NCI-H82 (cell line): ENCODE measurements at places on chromosomes 3 and 15.

- no peak for DNase-seq
These were observed 271.4 kb upstream of the RARB start for GRCh38 chr3:25156626-25157025.

- no peak for DNase-seq
These were observed 1.4 kb downstream of the CDAN1 start for GRCh38 chr15:42735382-42736165.

DNA sequence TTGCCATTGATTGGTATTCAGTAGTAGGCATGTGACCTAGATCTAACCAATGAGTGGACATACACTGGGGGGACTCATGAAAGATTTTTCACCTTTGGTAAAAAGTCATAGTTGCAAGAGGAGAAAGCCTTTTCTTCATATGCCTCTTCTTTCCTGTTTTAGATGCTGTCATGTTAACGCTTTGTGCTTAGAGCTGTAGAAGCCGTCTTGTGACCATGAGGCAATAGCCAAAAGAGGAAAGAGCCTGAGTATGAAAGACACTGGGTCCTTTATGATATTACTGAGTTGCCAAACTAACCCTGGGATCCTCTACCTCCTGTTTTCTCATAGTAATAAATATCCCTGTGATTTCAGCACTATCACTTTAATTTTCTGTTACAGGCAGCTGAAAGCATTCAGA, 396.0 kb downstream of the FHIT start:
- no peak for DNase-seq

DNA sequence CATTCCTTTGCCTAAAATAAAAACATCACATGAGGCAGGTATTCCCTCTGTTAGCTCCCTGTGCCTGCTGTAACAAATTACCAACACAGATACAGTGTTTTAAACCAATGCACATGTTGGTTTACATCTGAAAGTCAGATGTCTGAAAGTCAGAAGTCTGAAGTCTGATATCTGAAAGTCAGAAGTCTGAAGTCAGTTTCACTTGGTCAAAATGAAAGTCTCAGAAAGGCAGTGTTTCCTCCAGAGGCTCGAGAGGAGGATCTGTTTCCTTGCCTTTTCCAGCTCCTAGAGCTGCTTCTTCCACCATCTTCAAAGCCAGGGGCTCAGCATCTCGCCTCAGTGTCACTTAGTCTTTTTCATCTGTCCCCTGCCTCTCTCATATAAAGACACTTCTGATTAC, 22.0 kb downstream of the SST start:
- no peak for DNase-seq

GRCh38 chr3:126025862-126026261, 56.9 kb downstream of the ROPN1B start:
- DNase-seq, result no peak

DNA sequence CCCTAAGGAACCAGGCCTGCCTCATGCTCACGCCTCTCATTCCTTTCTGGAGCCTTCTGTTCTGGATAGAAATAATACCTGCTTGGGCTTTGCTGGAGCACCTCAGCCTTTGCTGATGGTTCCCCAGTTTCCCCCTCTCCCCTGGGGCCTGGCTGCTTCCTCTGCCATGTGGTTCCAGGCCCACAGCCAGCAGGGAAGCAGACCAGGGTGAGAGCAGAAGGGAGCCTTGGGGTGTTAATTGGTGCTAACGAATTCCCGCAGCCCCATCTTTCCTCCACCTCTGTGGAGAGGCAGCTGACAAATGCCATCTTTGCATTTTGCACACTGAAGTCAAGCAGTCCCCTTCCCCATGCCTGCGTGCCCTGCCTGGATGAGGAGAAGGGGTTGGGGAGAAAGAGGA, 13.1 kb upstream of the CORO2B start:
- DNase-seq, result no peak

GRCh38 chr15:22902981-22903380, 64.5 kb downstream of the NIPA2 start:
- DNase-seq, result no peak

- peak; percentile 71 for DNase-seq
These were observed 283.9 kb downstream of the GRM7 start for GRCh38 chr3:7144697-7145308.

GRCh38 chr15:63860155-63860554, 26.4 kb upstream of the HERC1 start:
- no peak for DNase-seq

GRCh38 chr3:25229586-25229985, 198.5 kb upstream of the RARB start:
- no peak for DNase-seq

DNA sequence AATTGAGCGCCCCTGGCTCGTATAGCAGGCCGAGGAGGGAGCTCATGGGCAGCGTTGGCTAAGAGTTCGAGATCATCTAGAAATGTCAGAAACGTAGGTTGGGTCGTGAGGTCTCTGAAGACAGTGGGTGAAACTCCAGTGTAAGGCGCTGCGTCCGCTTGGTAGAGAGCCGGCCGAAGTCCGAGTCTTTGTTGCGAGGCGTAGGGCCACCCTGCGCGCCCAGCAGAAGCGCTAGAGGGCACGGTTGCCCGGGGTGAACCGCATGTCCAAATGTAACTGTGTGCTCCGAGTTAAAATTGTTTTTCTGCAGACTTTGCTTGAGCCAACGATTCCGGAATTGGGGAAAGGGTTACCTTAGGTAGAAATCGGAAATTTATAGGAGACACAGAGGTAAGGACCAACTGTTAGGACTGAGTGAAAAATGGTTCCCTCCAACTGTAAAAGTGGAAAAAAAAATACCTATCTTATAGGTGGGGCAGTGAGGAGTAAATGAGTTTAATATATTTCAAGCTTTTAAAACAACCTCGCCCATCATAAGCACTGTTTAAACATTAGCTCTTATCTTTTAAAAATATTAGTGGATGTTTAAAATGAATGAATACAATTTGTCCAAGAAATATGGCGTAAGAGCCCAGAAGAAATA, 993 bp upstream of the SIAH2 start:
- DNase-seq, result peak; percentile 26

DNA sequence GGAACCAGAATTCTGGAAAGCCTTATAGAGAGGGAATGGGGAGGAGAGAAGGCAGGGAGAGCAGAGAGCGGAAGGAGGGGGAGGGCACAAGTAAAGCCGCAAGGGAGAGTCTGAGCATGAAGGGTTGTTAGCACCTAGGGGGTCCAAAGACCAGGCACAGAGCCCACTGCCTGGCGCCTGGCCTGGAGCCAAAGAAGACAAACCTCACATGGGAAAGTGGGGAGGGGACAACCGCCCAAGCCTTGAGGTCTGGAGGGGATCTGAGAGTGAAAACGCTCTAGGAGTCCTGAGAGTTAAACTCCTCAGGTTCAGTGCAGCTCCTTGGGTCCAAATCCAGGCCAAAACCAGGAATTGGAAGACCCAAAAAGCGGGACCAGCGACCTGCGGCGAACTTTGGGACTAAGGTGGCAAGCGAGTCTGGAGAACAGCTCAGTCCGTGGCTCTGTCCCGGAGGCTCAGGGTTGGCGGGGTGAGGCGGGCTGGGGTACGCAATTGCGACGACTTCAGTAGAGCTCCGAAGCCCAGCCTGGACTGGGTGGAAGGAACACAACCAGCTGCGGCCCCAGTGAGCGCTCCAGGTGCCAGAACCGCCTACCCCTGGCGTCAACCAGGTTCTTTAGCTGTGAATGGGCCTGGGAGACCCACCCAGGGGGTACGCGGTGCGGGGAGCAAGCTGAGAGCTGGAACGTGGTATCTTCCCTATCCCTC, 807 bp upstream of the INAFM2 start:
- DNase-seq, result peak; percentile 30

- no peak for DNase-seq
These were observed 448.5 kb downstream of the NAALADL2 start for GRCh38 chr3:175307642-175308041.

- DNase-seq, result no peak
These were observed 184.1 kb downstream of the ZIC4 start for GRCh38 chr3:147222291-147222690.

GRCh38 chr3:139674571-139675260, 3.1 kb downstream of the NMNAT3 start:
- no peak for DNase-seq

DNA sequence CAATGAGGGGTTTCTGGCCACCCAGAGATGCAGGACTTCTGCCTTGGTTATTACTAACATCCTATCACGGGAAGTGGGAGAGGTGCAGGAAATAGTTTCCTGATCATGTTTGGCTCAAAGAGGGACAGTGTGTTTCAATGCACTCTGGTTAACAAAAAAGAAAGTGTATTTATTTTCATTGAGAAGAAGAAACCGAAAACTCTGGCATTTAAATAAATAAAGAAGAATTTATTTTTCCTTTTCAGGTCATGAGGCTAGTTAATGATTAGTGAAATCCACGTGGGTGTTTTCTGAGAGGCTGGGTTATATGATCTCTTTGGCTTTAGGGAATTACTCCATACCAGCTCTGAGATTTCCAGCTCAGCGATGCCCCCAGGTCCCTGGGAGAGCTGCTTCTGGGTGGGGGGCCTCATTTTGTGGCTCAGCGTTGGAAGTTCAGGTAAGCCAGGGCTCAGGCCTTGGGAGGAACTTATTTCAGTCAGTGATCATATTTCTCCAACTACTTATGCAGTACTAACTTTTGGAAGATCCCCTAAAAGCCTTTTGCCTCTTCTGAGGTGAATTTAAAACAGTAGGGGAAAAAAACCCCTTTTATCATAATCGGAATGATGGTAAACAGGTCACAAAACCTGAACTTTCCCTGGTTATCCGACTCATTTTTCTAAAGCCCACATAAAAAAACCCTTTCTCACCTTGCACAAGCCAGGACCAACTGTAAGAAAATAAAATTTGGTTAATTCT, at the start of gene PLA1A:
PLA1A (plus strand) TSS at position 338 of the 741 bp plus-strand sequence; CDS start at position 367, 29 bp downstream.
- no peak for DNase-seq

DNA sequence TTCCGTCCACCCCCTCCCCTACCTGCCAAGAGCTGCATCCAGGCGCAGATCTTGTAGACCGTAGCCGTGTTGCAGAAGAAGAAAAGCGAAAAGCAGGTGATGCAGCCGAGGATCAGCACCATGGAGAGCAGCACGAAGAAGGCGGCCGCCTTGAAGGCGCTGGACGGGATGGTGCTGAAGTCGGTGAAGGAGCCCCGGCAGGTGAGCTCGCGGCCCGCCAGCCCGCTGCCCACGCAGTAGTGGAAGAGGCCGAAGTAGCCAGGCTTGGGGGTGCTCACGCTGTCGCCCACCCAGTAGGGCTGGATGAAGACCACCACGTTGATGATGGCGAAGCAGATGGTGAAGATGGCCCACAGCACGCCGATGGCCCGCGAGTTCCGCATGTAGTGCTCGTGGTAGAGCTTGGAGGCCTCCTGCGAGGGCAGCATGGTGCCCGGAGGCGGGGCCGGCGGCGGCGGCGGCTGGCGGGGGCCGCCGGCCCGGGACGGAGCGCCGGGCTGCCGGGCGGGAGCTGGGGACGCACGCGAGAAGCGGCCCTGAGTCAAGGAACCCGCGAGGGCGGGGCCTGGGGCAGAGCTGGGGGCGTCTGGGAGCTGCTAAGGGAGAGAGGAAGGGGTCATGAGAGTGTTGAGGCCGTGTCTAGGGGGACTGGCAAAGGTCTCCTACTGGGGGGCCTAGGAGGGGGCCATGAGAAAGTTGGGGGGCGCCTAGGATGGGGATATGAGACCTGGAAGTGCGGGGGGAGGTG, 1.2 kb downstream of the LHFPL4 start:
- DNase-seq, result peak; percentile 69

DNA sequence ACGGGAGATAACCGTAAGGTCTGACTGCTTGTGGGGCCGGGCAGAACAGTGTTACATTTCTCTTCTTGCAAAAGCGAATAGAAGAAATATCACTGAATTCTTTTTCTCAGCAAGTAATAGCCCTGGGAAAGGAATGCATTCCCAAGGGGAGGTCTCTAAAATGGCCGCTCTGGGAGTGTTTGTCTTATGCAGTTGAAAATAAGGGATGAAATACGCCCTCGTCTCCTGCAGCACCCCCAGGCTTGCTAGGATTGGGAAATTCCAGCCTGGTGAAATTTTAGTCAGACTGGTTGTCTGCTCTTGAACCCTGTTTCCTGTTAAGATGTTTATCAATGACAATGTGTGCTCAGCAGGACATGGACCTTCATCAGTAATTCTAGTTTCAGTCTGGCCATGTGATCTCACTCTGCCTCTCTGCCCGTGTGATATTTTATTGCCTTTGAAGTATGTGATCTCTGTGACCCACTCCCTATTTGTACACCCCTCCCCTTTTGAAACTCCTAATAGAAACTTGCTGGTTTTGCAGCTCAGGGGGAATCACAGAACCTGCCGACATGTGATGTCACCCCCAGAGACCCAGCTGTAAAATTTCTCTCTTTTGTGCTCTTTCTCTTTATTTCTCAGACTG, 715.6 kb downstream of the ROBO1 start:
- DNase-seq, result peak; percentile 24

DNA sequence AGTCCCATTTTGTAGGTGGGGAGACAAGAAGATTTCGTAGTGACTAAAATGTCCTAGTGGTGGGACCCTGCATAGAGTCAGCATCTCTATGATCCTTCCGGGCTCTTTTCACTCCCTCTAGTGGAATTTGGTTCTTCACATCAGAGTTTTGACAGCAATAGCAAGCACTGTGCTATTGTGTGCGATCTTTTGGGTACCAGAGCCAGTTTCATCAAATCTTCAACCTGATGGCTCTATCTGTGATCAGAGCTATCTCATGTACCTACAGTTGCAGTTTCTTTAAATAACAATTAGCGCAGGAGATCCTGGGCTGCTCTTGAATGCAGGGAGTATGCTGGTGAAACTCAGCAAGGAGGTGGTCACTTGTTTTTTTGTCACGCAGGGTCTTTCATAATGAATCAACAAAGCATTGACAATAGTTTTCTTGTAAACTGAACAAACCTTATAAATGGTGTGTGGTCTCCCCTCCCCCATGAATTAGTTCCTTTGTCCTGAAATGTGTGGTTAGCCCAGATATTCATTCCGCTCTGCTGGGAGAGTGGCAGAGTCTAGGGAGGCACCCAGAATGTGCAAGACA, 257.2 kb upstream of the SOX2 start:
- DNase-seq, result peak; percentile 8

- DNase-seq, result no peak
These were observed 74.9 kb upstream of the SCN5A start for GRCh38 chr3:38724392-38724736.

DNA sequence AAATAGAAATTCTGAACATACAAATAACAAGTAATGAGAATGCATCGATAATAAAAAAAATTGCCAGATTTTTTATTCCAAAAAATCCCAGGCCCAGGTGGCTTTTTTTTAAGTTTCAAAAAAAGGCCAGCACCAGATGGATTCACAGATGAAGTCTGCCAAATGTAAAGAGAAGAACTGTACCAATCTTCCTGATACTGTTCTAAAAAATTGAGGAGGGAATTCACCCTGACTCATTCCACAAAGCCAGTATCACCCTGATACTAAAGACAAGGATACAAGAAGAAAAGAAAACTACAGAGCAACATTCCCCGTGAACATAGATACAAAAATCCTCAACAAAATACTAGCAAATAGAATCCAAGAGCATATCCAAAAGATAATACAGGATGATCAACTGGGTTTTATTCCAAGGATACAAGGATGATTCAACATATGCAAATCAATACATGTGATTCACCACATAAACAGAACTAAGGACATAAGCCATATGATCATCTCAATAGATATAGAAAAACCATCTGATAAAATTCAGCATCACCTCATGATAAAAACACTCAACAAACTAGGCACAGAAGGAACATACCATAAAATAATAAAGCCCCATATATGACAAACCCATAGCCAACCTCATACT, 44.1 kb upstream of the XCR1 start:
- no peak for DNase-seq
